ENCODE measurements at places on chromosomes 2 and 18. TPM values are rescaled to one million over a fixed set of nuclear protein-coding genes. Genes with fewer than 3 reads are reported as not detected.

DNA sequence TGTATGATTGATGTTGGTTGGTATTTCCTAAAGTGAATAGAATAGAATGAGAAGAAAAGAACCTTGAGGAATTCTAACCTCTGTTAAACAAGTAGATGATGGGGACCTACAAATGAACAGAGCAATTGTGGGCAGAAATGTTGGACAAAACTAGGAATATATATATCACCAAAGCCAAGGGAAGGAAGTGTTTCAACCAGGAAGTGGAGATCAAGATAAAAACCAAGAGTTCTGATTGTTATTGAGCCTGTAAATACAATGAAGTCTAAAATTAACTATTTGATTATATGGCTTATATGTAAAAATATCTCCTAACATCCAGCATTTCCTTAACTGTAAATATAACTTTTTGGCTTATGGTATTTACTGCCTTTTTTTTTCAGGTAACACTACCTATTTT lies 730.0 kb downstream of the SOCS6 start:
- H3K27me3 ChIP-seq: no peaks in the 10 kb centered on the region
- DNase-seq: no peak
- no peaks in the 10 kb centered on the region for H3K36me3 ChIP-seq
- no peaks in the 10 kb centered on the region for H3K4me1 ChIP-seq
- H3K27ac ChIP-seq: no peak overlapping the region

DNA sequence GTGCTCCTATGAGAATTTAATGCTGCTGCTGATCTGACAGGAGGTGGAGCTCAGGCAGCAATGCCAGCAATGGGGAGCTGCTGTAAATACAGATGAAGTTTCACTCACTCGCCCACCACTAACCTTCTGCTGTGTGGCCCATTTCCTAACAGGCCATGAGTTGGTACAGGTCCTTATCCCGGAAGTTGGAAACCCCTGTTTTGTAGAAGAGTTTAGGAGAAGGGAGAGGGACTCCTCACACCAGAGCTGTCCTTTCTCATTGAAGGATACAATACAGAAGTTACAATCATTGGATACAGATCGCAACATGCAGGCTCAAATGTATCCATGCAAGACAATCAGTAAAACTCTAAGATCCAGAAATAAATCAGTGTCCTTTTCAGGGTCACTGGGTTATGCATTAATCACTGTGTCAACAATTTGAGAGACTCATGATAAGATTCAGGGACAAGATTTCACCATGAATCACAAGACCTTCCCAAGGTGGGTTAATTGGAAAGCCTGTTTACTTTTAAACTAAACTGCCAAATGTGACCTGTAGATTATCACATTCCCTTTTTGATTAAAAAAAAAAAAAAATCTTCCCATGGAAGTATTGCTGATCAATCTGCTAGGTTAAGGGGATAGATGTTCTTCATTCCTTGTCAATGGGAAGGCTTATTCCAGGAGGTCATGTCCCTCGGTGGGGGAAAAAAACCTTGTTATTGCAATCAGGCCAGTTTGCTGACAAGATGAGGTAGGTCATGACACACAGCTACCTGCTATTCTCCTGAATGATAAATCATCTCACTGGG lies 97.2 kb downstream of the SP100 start:
- H3K27ac ChIP-seq: no peak overlapping the region
- no peaks in the 10 kb centered on the region for H3K4me1 ChIP-seq
- H3K36me3 ChIP-seq: no peaks in the 10 kb centered on the region
- H3K4me3 ChIP-seq: no peak overlapping the region

DNA sequence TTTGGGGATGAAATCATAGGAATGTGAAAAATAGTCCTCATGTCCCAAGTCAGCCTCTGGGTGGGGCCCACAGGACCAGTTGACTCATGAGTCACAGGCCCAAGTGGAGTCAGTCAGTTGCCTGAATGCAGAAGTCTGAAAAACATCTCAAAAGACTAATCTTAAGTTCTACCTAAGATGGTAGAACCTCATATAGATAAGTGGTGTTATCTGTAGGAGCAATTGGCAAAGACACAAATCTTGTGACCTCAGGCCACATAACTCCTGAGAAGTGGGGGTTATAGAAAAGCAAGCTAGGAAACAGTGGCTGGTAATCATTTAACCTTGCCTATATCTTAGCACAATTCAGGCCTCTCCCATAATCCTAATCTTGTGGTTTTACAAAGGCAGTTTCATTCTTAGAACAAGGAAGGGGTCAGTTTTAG lies 257.1 kb upstream of the SPOPL start:
- H3K27ac ChIP-seq: no peak overlapping the region
- no peak overlapping the region for H3K4me3 ChIP-seq
- no peaks in the 10 kb centered on the region for H3K27me3 ChIP-seq
- no peaks in the 10 kb centered on the region for H3K36me3 ChIP-seq

DNA sequence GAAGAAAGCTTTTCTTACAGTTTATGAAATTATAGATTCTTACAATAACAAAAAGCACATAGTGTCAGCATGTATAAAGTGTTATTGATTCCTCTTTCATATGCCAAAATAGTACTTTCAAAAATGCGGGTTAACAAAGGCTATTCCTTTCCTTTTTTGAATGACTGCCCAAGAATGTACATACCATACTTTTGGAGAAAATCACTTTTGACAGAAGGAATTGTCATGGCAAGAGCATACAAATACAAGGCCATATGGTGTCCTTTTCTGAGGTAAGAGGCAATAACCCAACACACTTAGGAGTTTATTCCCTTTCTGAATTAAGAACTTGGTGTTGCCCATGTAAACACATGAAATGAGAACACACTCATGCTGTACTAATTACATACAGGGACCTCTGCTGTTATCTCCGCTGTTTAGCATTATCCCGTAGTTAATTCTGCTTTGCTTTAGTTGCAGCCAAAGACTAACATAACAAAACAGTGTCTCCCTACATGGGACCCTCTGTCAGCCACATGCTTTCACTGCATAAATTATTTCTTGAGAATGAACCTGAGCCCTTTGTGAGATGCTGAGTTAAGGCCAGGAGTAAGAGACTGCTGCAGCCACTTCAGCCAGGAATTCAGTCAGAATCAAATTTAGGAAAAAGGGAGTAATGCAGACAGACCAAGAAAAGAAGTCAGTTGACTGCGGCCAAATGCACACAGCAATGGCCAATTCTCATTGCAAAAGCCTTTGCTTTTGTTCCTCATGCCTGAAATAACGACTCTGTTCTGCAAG lies 67.0 kb downstream of the CDH2 start:
- H3K36me3 ChIP-seq: no peaks in the 10 kb centered on the region
- no peak overlapping the region for H3K27ac ChIP-seq
- peaks cover 5% of the 10 kb centered on the region for H3K4me1 ChIP-seq
- no peak overlapping the region for H3K4me3 ChIP-seq
- H3K27me3 ChIP-seq: no peaks in the 10 kb centered on the region

TSN gene
- total RNA-seq: 51.5 TPM

FECH gene
- 38.8 TPM for total RNA-seq

KCNJ3 gene
- 0.28 TPM for total RNA-seq

SERPINB5 gene
- total RNA-seq: not detected

ITGA4 gene
- 9.7 TPM for total RNA-seq

IL1F10 gene
- not detected for total RNA-seq

ABCG5 gene
- total RNA-seq: not detected
